Esophagus muscularis mucosa (tissue), 4 donors: ENCODE measurements at places on chromosomes 5 and 9. TPM values are rescaled to one million over a fixed set of nuclear protein-coding genes. Genes with fewer than 3 reads are reported as not detected.

Gene SNAPC3
- total RNA-seq = 34.9 TPM

Gene SLC22A4
- total RNA-seq = 0.78 TPM

Gene PCDH12
- total RNA-seq = 1.2 TPM

Gene BICD2
- total RNA-seq = 72.5 TPM

Gene PCDHGB5
- total RNA-seq = 8.7 TPM

Gene SNAPC4
- total RNA-seq = 8.4 TPM

Gene SH3RF2
- 2.1 TPM for total RNA-seq

GRCh38 chr5:172846249-172846648 is 12.2 kb downstream of the ERGIC1 start:
- no peak for DNase-seq

DNA sequence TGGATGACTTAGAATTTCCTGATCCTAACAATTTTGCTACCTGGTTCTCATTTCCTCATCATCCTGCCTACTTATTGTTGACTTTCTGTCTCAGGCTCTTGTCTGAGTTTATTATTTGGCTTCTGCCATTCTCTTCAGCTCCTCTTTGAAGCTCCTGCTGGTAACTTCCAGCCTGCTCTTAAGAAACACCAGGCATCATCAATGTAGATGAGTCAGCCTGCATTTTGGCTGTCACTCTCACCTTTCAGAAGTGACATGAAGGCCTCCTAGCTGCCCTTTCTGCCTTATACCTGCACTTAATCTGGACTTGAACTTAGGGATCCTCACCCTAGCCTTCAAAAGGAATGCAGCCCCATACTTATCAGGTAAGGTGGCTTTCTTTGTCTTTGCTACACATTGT is 551.8 kb upstream of the ZNF608 start:
- DNase-seq = no peak

DNA sequence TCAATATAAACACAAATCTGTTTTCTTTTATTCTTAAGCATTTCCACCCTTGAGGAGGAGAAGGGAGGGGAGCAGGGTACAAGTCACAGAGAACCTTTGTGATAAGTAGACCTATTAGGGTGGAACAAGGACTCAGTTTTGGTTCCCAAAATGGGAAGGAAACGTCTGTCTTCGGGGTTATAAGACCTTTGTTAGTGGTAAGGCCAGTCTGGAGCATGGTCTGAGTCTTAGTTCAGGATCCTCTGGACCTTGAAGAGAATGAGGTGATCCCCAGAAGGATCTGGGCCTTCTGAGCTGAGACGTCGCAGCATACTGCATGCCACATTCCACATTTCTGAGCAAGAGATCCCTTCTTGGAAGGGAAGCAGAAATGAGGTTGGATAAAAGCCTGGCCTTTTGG is 37.2 kb downstream of the FAXDC2 start:
- DNase-seq = no peak

- no peak for DNase-seq
Observed at GRCh38 chr5:168370831-168371230, 79.4 kb downstream of the WWC1 start.

- DNase-seq = no peak
Observed at GRCh38 chr9:18357321-18357720, 116.6 kb upstream of the ADAMTSL1 start.

DNA sequence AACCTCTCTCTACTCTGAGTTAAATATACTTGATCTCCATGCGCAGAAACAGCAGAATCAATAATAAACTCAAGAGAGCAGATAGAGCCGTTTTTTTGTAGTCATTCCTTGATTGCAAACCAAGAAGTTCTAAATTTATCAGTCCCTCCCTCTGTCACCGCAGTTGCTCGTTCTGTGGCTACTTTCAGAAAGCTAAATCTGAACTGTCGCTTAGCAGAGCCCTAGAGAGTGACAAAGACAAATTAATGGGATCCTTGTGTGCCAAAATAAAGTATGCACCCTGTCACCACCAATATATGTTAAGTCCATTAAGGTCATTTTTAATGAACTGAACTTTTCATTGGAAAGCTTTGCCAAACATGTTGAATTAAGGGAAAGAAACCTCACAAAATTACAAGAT is 218.3 kb downstream of the ADAMTSL1 start:
- no peak for DNase-seq

DNA sequence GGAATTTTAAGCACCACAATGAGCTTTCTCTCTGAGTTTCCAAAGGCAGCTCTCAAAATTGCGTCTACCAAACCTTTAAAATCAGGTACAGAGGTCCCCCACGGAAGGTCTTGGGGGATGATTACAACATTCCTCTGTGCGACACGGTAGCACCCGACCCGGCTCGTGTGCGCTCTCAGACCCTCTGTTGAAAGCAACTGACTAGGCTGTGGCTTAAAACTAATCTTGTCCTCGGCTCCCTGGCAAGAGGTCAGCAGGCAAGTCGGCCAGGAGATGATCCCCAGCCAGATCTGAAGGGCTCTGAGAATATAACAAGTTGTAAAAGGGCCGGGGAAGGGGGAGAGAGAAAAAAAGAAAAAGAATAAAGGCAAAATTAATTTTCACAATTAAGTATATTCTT is 92.6 kb upstream of the LMX1B start:
- no peak for DNase-seq

DNA sequence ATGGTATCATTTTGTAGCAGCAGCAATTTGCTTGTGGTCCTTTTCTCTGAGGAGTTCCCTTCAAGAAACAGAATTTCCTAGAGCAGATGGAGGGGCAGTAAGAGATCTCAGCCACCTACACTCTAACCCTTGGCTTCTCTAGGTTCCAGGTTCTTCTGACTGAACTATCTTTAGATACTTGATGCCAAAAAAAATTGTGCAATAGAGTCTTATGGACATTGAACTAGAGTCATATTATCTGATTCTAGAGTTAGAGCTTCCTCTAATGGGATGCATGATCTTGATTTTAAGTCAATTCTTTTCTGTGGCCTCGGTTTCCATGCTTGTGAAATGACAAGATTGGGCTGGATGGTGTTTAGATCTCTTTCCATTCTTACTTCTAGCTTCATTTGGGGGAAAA is 142.8 kb downstream of the EGFLAM start:
- no peak for DNase-seq

- no peak for DNase-seq
Observed at GRCh38 chr5:95238560-95239325, 46.2 kb downstream of the MCTP1 start.

- DNase-seq = no peak
Observed at GRCh38 chr9:17135295-17136160, 688 bp downstream of the CNTLN start.

- DNase-seq = no peak
Observed at GRCh38 chr5:79030663-79031484, 38.6 kb downstream of the DMGDH start.

DNA sequence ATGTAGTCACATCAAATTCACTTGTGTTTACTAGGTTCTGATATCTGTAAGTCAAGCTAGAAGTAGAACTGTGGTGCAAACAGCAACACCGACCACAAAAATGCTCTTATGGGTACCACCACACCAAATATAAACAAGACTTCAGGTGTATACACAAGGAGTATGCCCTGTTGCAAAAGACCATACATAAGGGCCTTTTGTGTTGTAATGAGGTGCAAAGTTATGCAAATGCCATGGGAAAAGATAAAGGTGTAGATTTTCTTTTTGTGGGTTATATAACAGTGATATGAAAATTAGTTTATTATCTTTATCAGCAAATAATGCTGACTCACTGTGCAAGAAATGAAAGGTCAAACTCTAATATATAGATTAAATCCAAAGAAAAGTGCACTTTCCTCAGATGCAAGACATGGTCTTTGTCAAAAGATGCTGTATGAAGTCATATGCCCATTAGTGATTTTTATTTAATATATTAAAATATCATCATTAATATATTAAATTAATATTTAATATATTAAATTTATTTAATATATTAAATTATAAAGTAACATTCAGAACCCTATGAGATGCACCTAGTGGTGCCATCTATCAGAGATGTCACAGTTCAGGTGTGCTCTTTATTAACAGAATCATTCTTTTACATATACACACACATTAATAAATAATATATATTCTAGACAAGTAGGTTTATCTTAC is 26.7 kb upstream of the ALDH1A1 start:
- no peak for DNase-seq

- DNase-seq = no peak
Observed at GRCh38 chr9:87878989-87879511, 3.6 kb upstream of the SPATA31E1 start.

GRCh38 chr5:647727-648126 is 35.6 kb downstream of the CEP72 start:
- DNase-seq = no peak
